ENCODE measurements at places on chromosomes 7 and 10.

DNA sequence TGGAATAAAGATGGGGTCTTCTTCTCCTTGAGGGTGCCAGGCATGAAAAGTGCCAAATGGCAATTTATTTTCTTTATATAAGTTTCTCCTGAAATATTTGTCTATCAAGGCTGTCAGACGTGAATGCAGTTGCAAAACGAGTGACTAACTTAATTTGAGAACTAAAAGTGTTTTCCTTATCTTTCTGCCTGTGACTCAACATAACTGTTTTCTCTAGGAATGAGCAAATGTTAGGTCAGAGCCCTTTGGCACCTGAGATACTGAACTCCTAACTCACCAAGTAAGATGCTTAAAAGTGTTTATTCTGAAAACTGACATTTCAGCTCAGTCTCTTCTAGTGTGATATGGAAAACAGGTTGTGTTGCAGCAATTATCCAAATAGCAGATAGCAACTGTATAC is 197.0 kb downstream of the STK31 start:
- DNase-seq = no peak

GRCh38 chr7:78198756-78199155 is 400.2 kb downstream of the PHTF2 start:
- DNase-seq = no peak

DNA sequence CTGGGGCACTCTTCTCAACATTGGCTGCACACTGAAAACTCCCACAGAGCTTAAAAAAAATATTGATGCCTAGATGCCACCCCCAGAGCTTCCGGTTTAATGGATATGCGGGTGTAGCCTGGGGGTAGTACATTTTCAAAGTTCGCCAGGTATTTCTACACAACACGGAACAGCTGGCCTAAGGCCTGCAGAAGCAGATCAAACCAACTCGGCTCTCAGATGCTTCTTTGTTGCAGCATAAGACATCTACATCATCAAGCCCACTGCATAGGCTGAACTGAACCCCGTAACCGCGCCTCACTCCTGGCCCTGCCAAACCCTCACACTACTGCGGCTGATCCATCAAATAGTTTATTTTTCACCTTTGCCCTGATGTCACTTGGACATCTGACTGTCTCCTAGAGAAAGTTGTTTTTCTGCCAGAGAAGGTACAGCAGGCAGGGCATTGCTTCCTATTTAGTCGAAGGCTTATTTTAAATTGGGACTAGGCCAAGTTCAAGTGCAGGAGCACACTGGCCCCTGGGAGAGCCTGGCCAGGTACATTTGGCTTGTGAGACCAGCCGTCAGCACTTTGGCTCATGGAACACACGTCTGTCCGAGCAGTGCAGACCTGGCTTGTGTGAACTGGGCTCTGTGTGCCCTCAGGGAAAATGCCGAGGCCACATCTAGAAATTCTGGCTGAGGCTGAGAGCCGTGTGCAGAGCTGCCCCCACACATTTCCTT is 113.3 kb downstream of the TACC2 start:
- DNase-seq = no peak

DNA sequence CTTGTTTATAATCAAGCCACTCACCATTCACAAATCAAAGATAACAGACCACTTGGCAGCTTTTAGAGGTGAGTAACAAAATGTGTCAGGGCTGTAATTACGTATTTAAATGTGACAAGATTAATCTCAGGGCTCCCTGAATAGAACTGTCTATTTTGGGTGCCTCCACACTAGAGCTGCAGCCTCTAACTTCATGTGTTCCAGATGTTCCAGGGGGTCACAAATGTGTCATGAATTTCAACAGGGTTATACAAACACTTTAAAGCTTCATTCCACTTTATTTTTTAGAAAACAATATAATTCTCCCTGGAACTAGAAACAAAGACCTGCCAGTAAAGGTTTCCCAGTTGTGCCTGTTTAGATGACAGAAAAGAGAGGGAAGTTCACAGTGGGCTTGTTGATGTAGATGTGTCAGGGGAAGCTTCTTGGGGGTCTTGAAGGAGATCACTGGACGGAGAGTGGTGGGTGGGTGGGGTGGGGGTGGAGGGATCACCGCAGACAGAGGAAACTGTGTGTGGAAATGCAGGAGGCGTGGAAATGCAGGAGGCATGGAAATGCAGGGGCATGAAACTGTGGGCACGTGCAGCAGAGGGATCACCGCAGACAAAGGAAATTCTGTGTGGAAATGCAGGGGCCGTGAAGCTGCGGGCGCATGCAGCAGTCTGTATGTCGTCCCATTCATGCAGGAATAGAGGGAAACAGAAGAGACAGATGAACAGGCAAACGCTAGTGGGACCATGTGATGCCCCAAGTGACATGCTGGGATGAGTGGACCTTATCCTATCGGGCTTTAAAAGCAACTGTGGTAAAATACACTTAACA is 42.0 kb upstream of the TRIL start:
- no peak for DNase-seq

DNA sequence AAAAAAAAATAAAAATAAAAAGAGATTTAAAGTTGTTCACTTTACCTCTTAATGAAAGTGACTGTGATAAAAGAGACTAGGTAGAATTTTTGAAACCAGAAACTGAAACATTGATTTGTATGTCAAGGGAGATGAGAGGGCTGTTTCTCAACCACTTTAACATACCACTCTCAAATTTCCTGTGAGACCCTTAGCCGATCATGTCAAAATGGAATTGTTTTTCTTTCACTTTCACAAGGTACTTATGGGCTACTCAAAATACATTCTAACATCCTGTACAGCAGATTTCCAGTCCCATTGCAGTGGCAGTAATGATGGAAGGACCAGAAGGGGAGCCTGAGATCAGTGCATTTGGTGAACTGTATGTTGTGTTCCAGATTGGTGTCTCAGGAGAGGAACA is 261.2 kb downstream of the PPP1R3A start:
- no peak for DNase-seq

DNA sequence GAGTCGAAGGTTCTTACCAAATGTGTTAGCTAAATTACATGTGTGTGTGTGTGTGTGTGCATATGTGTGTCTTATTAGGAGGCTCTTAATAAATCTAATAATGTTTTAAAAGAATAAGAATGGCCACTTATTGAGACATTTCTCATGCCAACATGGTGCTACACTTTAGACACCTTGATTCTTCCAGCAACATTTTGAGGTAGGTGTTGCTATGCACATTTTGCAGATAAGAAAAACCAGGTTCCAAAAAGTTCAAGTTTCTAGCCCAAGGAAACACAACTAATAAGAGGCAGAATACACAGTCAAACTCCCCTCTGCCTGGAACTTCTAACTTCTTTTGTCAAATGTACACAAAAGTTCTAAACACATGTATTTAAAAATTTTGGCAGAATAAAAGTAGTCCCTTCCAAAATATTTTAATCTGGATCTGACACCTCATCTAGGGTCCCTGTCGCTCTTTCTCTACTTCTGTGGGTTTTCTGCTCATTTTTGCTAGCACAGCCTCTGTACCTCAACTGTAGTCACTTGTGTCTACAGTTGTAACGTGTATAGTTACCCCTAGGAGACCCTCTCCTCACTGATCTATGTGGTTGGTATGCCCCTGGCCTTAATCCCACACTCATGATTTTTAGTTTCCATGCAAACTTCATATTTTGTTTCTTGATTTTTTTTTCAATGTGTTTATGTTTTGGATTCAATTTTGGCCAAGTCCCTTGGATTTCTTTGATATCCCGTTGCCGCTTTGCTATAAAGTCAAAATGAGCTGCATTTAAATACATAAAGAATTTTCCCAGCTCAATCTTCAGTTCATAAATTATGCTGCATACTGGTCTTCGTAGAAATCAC is 4.3 kb downstream of the ANKRD1 start:
- DNase-seq = no peak

DNA sequence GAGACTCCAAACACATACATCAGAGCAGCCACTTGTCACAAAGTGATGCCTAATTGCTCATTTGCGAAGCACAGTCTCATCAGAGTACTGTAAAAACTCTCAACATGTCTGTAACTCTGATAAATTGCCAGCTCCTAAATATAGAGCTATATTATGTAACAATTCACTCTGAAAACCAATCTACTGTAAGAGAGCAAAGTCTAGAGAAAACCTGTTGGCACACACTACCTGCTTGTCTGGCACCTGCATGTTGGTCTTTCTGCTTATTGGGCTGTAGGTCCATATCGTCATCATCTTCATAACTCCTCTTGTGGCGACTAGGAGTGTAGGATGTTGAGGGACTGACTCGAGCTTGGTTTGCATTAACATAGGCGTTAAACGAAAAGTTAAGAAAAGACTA is 19.8 kb downstream of the MCMBP start:
- no peak for DNase-seq

GRCh38 chr7:122553761-122554160 is 145.2 kb downstream of the RNF133 start:
- DNase-seq = no peak

DNA sequence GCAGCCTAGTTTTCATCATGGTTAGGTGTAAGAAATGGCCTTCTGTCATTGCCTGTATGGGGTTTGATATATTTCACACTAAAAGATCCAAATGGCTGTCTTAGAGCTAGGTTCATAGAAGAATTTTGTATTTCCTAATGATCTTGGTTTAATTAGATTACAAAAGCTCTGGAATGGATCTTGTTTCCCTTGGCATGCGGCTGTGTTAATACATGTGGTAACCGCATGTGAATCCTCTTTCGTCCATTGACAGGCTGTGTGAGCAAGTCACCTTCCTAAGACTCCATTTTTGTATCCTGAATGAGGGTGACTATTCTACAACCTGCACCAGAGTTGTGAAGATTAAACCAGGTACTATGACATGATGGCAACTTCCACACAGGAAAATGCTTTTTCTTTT is 12.4 kb upstream of the FZD1 start:
- DNase-seq = no peak

DNA sequence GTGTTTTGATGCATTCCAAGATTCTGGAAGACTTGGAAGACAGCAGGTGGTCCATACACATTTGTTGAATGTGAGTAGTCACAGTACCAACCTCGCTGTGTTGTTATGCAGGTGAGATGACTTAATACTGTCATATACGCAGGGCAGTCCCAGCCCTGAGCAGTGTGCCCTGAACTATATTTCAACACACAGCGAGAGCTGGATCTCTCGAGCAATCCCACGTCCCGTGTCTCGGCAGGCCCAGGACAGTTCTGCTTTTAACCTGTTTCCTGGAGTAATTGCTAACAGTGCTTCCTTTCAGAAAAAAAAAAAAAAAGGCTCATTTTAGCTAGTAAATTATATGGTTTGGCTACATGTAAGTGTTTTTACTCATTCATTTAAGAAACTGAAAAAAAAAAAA is 179.7 kb downstream of the PRKCQ start:
- DNase-seq = no peak

- DNase-seq = no peak
Observed at GRCh38 chr10:97818572-97818971, 31.1 kb upstream of the GOLGA7B start.

DNA sequence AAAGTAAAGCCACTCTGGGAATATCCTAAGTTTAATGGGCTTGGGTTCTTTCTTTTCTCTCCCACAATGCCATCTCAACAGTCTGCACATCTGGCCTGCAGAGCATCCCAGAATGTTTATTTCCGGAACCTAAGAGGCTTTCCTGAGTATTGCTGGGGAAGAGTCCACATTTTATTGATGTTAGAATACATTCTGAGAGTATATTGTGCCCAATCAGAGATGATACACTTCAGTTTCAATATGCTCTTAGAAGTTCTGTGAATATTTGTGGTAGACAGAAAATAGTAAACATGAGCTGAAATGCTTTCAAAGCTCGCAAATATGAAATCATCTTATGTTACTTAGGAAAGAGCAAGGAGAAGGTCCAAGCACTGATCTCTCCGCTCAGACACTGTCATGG is 200.6 kb downstream of the TWIST1 start:
- DNase-seq = no peak

DNA sequence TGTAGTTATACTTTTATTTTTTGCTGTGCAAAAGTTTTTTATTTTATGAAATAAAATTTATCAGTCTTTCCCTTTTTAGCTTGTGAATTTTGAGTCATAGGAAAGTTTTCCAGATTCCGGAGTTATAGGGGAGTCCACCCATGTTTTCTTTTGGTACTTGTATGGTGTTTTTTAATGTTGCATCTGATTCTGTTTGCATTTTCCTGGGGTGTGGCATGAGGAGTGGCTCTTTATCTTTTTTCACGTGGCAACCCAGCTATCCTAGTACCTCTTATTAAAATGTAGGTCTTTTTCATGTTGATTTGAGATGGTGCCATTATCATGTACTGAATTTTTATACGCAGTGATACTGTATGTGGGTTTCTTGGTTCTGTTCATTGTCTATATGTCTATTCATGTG is 19.7 kb downstream of the EXOC6 start:
- no peak for DNase-seq

- DNase-seq = peak; percentile 95
Observed at GRCh38 chr10:31101123-31101522, 69.5 kb upstream of the ZNF438 start.

- peak; percentile 23 for DNase-seq
Observed at GRCh38 chr7:3722396-3722922, 421.4 kb downstream of the SDK1 start.

DNA sequence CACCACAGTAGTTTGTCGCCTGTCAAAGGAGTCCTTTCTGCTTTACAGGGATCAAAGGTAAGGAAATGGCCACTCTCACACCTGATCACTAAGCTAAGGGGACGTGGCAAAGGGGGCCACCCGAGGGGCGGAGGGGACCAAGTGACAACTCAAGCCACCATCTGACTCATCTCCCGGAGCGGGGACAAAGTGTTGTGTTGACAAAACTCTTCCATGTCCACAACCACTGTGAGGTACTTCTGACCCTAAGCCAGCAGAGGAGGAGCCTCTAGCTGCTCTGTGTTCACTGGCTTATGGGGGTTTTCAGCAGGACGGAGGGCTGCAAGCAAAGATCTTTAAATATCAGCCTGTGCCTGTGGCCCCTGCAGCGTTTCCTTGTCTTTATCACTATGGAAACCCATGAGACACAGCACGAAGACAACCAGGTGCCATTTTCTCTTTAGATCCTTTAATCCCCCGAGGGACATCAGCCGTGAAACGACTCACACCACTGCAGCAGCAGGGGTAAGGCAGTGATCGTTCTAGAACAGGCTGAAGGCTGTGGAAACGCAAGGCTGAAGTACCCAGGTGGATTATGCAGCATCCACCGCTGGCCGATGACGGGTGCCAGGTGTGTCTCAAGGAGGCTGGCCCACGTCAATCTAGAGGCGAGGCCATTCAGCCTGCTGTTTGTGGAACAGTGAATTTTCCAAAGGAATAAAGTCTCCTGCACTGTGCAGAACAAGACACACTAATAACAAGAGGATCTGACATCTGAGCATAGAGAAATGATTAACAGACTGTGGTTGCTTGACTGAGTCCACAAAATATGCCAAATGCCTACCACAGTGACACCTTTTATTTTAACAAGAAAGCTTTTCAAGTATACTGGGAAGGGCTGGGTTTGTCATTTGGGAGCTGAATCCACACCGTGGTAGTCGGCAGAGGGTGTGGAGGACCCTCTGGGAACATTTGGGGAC is 26.6 kb upstream of the DDC start:
- DNase-seq = no peak

DNA sequence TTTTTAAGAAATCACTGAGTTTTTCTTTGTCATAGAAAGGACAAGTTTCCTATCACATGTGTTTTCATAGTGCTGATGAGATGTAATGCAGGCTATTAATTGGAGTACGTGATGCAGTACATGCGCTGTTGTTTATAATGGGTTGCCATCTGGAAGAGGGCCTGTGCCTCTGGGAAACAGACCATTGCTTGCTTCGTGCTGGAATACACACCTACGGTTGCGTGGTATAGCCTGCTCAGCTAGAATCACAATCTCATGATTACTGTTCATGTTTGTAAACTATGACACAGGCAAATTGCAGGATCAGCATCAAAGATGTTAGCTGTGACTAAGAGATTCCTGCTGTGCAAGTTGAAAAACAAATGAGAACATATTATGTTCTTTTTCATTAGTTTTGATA is 107.2 kb upstream of the STEAP1B start:
- peak; percentile 44 for DNase-seq

Measured in astrocyte of the spinal cord (primary cell).